ENCODE measurements at places on chromosomes 6 and 20.

- DNase-seq: no peak
Measured at GRCh38 chr6:144305567-144305966, 20.4 kb downstream of the UTRN start.

- DNase-seq: no peak
Measured at GRCh38 chr6:158920311-158920905, 79.6 kb downstream of the RSPH3 start.

- no peak for DNase-seq
Measured at GRCh38 chr6:130794738-130795137, 32.5 kb upstream of the SMLR1 start.

GRCh38 chr6:142265476-142265875 is 36.3 kb upstream of the ADGRG6 start:
- DNase-seq: no peak

DNA sequence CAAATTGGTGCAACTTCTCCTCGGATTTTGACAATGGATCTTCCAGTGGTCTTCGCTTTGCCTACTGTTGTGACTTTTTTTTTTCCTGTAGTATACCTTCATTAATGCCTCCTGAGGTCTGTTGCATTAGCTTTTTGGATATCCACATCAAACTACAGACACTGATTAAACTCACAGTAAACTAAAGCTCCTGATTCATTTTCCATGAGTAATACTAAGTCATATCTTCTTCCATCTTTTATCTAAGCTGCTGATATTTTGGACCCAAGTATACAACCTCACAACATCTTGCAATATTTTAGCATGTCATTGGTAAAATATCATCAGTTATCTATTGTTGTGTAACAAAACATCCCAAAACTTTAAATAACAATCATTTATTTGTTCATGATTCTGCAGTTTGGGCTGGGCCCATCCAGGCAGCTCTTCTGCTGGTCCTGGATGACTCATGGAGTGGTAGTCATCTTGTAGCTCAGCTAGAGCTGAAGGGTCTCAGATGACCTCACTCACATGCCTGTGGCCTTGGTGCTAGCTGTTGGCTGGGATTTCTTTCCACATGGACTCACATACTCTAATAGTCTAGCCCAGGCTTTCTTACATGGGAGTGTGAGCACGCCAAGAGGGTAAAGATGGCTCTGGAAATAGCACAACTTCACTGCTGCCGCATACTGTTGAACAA is 78.3 kb upstream of the SRSF6 start:
- peak; percentile 41 for DNase-seq

DNA sequence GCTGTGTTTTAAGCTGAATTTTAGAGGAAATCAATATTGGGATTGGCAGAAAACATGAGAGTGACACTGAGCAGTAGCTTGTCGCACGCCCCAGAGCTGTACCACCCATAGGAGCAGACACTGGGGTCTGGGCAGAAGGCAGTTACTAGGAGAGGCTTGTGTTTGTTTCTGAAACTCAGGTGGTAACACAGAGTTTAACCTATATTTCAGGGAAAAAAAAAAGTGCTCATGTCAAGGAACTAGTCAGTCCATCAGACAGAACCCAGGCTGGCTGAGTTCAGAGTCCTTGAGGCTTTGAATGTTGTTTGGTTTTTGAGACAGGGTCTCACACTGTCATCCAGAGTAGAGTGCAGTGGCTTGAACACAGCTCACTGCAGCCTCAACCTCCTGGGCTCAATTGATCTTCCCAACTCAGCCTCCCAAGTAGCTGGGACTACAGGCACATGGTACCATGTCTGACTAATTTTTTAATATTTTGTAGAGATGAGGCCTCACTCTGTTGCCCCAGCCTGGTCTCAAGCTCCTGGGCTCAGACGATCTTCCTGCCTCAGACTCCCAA is 6.6 kb downstream of the SLC22A1 start:
- no peak for DNase-seq

GRCh38 chr20:56426026-56426425 is 14.0 kb downstream of the CASS4 start:
- DNase-seq: no peak

DNA sequence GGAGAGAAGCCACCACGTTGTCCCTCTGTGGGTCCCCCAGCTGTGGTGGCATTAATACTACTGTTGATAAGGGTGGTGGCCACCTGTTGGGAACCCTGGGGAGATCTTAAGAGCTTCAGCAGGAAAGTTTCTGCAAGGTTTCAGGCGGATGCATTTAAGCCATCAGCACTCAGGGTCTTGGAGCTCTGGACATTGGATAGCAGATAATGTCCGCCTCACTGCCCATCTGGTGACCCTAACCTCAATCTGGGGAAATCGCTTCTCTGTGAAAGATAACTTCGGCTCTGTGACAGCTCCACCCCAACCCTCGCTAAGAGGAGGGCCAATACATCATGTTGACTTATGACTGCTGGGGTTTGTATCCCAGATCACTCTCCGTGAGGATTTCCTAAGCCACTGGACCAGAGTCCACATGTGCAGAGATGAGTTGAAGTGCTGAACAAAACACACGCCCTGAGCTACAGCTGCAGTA is 92.9 kb downstream of the FOXC1 start:
- DNase-seq: no peak

- no peak for DNase-seq
Measured at GRCh38 chr6:16658348-16659034, 102.8 kb downstream of the ATXN1 start.

- DNase-seq: no peak
Measured at GRCh38 chr6:157711060-157711459, 112.0 kb upstream of the SNX9 start.

DNA sequence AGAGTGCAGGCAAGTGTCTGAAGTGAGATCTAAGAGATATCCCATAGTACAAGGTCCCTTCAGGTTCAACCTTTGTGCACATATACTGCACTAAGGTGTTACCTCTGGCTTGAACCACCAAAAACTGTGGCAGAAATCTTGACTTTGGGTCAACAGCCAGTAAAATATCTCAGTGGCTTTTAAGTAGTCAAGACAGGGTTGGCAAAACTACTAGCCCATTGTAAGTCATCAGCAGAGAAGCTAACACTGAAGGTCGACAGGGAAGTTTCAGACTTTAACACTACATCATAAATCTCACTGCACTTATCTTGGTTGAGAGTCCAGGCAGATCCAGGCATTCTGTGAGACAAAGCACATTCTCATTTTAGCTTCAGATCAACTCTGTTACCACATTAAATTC is 1684.7 kb downstream of the HACE1 start:
- no peak for DNase-seq

GRCh38 chr20:31602431-31602778 is 2.7 kb upstream of the ID1 start:
- no peak for DNase-seq

DNA sequence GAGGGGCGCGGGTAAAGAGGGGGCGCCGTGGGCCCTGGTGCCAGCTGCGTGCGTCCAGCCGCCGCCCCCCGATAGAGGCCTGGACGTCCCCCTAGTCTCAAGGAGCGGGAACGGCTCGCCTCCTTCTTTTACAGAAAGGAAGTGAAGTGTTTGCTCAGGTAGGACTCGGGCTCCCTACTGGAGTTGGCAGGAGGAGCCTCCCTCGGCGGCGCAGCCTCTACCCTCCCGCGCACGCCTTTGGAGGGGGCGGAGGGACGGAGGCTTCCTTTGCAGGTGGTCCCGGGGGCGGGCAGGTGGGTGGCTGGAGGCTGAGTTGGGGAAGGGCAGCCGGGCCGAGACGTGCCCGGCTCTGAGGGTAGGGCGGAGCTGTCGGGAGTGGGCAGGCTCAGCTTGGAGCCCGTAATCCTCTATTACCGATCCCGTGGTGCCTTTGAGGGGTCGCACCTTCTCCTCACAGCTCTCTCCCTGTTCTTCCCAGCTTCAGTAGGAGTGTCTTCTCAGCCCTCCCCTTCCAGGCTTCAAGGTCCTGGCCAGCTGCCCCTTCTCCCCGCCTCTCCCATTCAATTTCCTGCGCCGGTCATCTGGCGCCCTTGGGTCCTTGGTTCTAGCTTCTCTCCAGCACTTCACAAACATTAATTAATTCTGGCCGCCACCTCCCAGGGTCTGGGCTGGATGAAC is 728 bp downstream of the ITPR3 start:
- DNase-seq: no peak

DNA sequence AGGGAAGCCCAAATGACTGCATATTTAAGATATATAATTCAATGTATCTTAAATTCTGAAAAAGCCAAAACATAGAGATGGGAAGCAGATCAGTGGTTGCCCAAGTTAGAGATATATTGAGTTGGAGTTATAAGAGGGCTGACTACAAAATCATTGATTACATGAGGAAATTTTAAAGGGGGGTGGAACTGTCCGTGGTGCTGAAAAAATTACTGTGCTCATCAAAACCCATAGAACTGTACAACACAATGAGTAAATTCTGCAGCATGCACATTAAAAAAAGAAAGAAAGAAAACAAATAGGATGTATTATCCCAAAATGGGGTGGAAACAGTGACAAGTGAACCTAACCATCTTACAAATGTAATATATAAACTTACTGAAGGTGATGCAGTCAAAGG is 100.9 kb downstream of the FUT9 start:
- no peak for DNase-seq

DNA sequence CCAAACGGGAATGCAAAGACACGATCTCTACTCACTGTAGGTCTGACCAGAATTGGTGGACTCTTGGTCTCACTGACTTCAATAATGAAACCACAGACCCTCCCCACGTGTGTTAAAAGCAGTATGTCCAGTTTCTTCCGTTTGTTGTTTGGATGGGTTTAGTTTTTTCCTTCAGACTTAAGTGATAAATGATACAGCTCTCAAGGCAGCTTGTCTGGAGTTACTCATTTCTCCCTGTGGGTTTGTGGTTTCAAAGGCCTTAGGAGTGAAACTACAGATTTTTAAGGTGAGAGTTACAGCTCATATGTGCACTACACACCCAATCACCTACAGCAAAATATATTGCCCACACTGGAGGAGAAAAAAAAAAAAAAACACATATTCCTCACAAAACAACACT is 86.7 kb upstream of the STMND1 start:
- no peak for DNase-seq

DNA sequence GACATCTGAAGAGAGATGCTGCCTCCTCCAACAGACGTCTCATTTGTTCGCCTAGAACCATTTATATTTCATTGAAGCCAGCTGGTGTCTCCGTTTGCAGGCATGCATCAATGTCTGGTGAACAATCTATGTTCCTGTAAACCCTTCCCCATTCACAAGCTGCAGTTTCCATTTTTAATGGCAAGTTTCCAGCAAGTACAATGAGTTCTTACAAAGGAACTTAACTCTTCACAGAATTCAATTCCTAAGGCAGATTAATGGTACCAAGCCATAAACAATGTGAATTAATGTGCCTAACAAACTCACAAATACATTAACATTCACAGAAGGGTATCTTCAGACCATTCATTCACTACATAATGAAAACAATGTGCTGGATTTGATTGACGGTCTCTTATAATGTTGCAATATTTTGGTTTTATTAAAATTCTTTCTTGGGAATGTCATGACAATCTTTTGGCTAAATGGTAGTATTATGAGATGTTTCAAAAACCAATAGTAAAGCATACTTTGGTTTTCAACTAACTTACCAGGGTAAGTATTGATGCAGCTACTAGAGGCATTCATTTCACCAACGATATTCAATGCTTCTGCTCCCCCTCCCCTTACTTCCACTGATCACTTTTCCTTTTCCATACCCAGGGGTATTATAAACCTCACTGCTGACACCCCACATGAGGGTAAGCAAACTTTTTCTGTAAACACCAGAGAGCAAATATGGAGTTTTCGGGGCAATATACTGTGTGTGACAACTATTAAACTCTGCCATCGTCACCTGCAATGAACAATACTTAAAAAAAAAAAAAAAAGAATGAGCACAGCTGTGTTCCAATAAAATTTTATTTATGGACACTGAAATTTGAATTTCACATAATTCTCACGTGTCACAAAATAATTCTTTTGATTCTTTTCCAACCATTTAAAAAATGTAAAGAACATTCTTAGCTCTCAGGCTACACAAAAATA is 4.2 kb downstream of the AKIRIN2 start:
- DNase-seq: peak; percentile 73

DNA sequence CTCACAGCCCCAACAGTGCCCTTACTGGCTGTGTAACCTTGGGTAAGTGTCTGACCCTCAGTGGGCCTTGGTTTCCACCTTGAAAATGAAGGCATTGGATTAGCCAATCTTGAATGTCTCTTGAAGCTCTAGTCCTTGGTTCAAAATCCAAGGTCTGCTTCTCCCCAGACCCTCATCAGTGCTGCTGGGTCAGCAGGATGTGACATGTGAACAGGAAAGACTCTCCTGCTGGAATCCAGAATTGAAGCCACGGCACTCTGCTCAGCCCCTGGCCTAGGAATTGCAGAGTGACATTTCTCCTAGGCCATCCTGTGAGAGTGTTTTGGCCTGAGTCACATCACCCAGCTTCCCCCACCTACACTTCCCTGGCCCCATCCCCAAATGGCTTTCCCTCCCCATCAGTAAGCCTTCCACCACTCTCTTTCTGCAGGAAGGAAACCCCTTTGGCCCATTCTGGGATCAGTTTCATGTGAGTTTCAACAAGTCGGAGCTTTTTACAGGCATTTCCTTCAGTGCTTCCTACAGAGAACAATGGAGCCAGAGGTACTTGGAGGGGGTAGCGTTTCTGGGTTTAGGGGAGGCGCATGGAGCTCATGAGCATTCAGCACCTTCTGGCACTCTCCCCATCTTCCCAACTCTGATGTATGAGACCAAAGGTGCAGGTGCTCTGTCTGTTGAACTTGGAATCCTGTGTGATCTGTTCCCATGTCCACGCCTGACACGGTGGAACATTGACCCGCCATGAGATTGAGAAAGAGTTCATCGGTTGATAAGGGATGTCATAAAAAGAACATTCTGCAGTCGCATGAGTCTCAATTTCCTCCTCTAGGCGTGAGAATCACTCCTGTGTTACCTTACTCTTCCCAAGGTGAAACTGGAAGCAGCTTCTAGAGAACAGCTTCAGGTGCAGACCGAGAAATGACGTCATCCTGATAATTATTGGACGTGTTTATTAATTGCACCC is 8.8 kb downstream of the POFUT1 start:
- no peak for DNase-seq

All from HFF-Myc (cell line).